ENCODE measurements at places on chromosomes 6 and 20. TPM values are rescaled to one million over a fixed set of nuclear protein-coding genes. Genes with fewer than 3 reads are reported as not detected.
A peak's percentile ranks its signal among the peaks of the same experiment; 100 is the strongest.

The SIRPB2 gene
- total RNA-seq = not detected

The SLC17A2 gene
- not detected for total RNA-seq

The MPIG6B gene
- not detected for total RNA-seq

- peak overlapping the region; percentile 94 for H3K4me3 ChIP-seq
- H3K36me3 ChIP-seq = peaks cover 3% of the 10 kb centered on the region
- H3K27me3 ChIP-seq = no peaks in the 10 kb centered on the region
- no peak overlapping the region for H3K27ac ChIP-seq
These were observed 1.5 kb downstream of the NRM start for GRCh38 chr6:30689022-30689865.

GRCh38 chr6:31265926-31266325 is 6.0 kb downstream of the HLA-C start:
- DNase-seq = no peak
- H3K36me3 ChIP-seq = no peaks in the 10 kb centered on the region
- no peak overlapping the region for H3K4me3 ChIP-seq

- DNase-seq = no peak
- no peak overlapping the region for H3K4me3 ChIP-seq
- peaks cover 9% of the 10 kb centered on the region for H3K4me1 ChIP-seq
- H3K27ac ChIP-seq = peak overlapping the region; percentile 81
- H3K36me3 ChIP-seq = no peaks in the 10 kb centered on the region
These were observed 315.2 kb upstream of the SOX4 start for GRCh38 chr6:21278375-21278745.

DNA sequence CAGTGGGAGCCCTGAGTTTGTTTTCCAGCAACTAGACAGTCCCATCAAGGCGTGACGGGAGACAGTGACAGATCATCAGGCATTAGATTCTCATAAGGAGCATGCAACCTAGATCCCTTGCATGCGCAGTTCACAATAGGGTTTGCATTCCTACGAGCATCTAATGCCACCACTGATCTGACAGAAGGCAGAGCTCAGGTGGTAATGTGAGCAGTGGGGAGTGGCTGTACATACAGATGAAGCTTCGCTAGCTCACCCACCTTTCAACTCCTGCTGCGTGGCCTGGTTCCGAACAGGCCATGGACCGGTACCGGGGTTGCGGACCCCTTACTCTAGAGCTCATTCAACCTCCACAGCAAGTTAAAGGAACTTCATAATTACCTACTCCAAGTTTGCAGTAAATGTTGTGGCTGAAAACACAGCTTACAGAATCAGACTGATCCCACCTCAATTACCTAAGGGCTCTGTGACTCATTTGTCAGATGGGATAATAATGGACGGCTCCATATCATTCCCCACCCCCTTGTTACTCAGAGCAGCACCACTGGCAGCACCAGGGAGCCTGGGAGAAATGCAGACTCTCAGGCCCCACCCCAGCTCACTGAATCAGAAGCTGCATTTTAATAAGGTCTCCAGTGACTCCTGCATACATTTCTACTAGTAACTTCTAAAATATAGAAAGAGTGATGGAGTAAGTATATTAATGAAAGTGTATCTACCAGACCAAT is 15.7 kb downstream of the PXMP4 start:
- H3K36me3 ChIP-seq = no peaks in the 10 kb centered on the region
- H3K27me3 ChIP-seq = no peaks in the 10 kb centered on the region
- no peak for DNase-seq
- H3K4me1 ChIP-seq = no peaks in the 10 kb centered on the region
- no peak overlapping the region for H3K4me3 ChIP-seq

- no peak overlapping the region for H3K4me3 ChIP-seq
- H3K27me3 ChIP-seq = no peaks in the 10 kb centered on the region
- no peaks in the 10 kb centered on the region for H3K4me1 ChIP-seq
- no peak for DNase-seq
These were observed 161.2 kb downstream of the EYA2 start for GRCh38 chr20:47055699-47056369.

- peaks cover 6% of the 10 kb centered on the region for H3K27me3 ChIP-seq
- H3K4me3 ChIP-seq = no peak overlapping the region
- no peak for DNase-seq
These were observed 65.7 kb downstream of the PRSS35 start for GRCh38 chr6:83578057-83578456.

- H3K27ac ChIP-seq = no peak overlapping the region
- no peaks in the 10 kb centered on the region for H3K4me1 ChIP-seq
- no peaks in the 10 kb centered on the region for H3K27me3 ChIP-seq
- H3K4me3 ChIP-seq = no peak overlapping the region
- no peaks in the 10 kb centered on the region for H3K36me3 ChIP-seq
- no peak for DNase-seq
These were observed 102.3 kb downstream of the SH3BGRL2 start for GRCh38 chr6:79733388-79733787.

DNA sequence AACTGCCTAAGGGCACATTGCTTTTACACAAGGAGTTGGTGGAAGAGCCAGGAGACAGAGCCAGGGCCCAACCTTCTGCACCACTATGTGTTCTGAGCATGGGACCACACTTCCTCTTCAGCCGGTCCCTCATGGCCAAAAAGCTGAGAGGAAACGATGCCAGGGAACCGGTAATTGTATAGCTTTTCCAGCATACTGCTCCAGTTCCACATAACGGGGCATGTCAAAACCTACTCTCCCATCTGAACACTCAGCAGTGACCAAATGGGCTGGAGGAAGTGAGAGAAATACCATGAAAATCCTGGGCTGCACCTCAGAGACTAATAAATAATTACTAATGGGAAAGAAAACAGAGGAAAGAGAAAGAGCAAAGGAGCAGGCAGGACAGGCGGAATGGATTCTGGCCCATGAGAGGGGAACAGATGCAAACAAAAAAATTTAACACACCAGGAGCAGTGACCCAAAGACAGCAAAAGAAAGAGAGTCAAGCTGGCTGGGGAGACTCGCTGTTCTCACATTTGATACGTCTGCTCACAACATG is 52.0 kb upstream of the BMP2 start:
- no peak overlapping the region for H3K27ac ChIP-seq
- H3K36me3 ChIP-seq = no peaks in the 10 kb centered on the region
- no peak for DNase-seq
- peaks cover 11% of the 10 kb centered on the region for H3K4me1 ChIP-seq

GRCh38 chr6:52499026-52499425 is 77.8 kb downstream of the TRAM2 start:
- no peaks in the 10 kb centered on the region for H3K27me3 ChIP-seq
- H3K36me3 ChIP-seq = peaks cover 16% of the 10 kb centered on the region
- H3K27ac ChIP-seq = no peak overlapping the region
- H3K4me3 ChIP-seq = no peak overlapping the region

GRCh38 chr6:75166236-75166635 is 39.6 kb downstream of the COL12A1 start:
- H3K4me1 ChIP-seq = no peaks in the 10 kb centered on the region
- DNase-seq = no peak

- H3K27me3 ChIP-seq = no peaks in the 10 kb centered on the region
- H3K4me3 ChIP-seq = no peak overlapping the region
- no peak overlapping the region for H3K27ac ChIP-seq
- H3K36me3 ChIP-seq = peaks cover 48% of the 10 kb centered on the region
These were observed 343.9 kb downstream of the SOX4 start for GRCh38 chr6:21937466-21937865.

GRCh38 chr6:25053875-25054371 is 118.2 kb upstream of the RIPOR2 start:
- H3K36me3 ChIP-seq = no peaks in the 10 kb centered on the region
- H3K27me3 ChIP-seq = no peaks in the 10 kb centered on the region
- H3K4me1 ChIP-seq = no peaks in the 10 kb centered on the region
- DNase-seq = no peak
- H3K27ac ChIP-seq = no peak overlapping the region

GRCh38 chr6:87656857-87657256 is 45.2 kb downstream of the AKIRIN2 start:
- no peak for DNase-seq
- peaks cover 2% of the 10 kb centered on the region for H3K4me1 ChIP-seq
- peaks cover 63% of the 10 kb centered on the region for H3K36me3 ChIP-seq
- no peak overlapping the region for H3K27ac ChIP-seq

Measured in endodermal cell (in vitro differentiated cells).